Panc1 (cell line): ENCODE measurements at places on chromosomes 7 and 10.

DNA sequence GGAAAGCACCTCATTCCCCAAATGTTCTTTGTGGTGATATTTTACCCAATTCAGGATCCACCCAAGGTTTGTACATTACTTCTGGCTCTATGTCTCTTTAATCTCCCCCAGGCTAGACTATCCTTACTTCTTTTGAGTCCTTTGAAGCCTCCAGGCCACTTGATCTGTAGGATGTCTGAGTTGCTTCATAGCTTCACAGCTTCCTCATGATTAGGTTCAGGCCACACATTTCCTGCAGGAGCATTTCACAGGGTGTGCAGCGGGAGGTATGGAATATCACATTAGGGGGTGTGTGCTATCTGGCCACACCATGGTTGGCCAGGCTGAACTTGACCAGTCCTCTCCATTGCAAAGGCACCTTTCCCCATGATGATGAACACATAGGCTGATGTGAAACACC, 18.7 kb downstream of the TSPAN15 start:
- no peak for DNase-seq

GRCh38 chr10:63252095-63252762, 119.1 kb downstream of the NRBF2 start:
- no peak for DNase-seq

- no peak for DNase-seq
These were observed 2.6 kb downstream of the CNPY4 start for GRCh38 chr7:100122067-100122466.

GRCh38 chr7:98619450-98620321, 2.6 kb downstream of the NPTX2 start:
- no peak for DNase-seq

DNA sequence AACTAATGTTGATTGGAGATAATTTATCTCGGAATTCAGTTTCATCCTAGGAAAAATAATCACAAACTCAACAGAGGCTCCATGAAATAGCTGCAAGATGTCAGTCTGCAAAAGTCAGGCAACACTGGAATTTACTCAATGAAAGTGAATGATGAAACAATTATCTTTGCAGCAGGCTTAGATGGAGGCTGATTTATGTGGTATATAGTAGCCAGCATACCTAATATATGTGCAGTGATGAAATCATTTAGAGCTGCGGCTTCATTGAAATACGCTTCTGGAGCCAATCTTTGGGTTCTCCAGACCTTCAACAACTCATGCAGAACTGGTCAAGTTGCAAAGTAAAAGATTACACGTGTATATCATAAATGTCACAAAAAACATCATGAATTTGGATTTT, 113.3 kb downstream of the ITGA8 start:
- DNase-seq = no peak
